Breast epithelium (tissue), 4 donors: ENCODE measurements at places on chromosomes 1 and 21. TPM values are rescaled to one million over a fixed set of nuclear protein-coding genes. Genes with fewer than 3 reads are reported as not detected.

The ETNK2 gene
- total RNA-seq: 16.8 TPM

The FNDC5 gene
- total RNA-seq: 0.59 TPM

GRCh38 chr1:179143322-179143721, 61.5 kb downstream of the TOR3A start:
- peak overlapping the region; percentile 82 for H3K27ac ChIP-seq
- peaks cover 5% of the 10 kb centered on the region for H3K4me1 ChIP-seq
- no peak overlapping the region for H3K4me3 ChIP-seq

The NTMT2 gene
- not detected for total RNA-seq
